ENCODE measurements at places on chromosomes 11 and 22. TPM values are rescaled to one million over a fixed set of nuclear protein-coding genes. Genes with fewer than 3 reads are reported as not detected.

- H3K27ac ChIP-seq, result peak overlapping the region; percentile 69
- H3K4me1 ChIP-seq, result peaks cover 54% of the 10 kb centered on the region
- peaks cover 38% of the 10 kb centered on the region for H3K36me3 ChIP-seq
- no peak overlapping the region for H3K4me3 ChIP-seq
- no peak for DNase-seq
- H3K27me3 ChIP-seq, result no peaks in the 10 kb centered on the region
These were observed 8.4 kb downstream of the XBP1 start for GRCh38 chr22:28791841-28792490.

DNA sequence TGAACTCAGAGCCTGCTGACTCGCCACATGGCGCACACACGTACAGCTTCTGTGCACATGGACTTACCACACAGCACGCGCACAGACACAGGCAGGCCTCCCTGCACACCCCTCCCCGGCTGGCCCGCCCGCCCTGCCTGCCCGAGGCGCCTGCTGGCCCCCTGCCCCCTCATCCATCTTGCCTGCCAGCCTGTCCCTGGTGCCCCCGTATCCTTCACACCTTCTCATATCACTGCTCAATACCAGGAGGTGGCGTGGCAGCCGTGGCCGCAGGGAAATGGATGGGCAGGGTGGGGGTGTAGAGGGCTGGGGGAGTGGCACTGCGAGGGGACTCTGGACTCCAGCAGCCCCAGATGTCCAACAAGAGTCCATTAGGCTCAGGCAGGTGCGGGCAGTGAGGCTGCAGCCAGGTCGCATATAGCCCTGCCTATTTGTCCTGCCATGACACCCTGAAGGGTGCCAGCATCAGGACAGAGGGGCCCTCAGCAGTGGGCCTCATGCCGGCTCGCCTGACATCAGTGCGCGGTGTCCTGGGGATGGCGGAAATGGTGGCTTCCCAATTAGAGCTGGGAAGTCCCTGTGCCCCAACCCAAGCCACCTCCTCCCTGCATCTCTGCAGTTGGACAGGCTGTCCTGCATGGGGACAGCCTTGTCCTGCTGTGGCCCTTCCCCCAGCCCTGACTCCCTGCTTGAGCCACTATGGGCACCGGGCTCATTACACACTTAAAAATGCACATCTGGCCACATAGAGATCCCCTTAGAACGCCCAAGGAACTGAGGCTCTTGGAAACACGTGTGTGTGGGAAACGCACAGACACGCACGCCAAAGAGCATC is 2.0 kb upstream of the TBX10 start:
- no peak for DNase-seq
- H3K4me1 ChIP-seq, result peaks cover 13% of the 10 kb centered on the region
- H3K4me3 ChIP-seq, result no peak overlapping the region
- H3K36me3 ChIP-seq, result no peaks in the 10 kb centered on the region

DNA sequence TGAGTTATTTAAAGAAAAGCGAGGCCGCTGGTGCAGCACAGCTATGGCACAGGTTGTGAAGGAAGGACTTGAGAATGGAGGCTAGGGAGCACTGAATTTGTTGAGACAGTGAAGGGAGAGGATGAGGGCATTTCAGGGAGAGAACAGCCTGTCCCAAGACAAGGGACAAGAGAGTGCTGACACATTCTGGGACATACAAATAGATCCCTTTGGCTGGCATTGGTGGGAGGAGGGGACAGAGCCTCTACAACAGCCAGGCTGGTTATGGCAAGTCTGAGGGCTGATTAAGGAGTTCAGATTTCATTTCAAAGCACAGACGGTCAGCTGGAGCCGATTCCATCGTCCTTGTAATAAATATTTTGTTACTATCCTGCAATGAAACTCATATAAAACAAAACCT is 1.7 kb upstream of the SLC29A2 start:
- peak overlapping the region; percentile 6 for H3K4me3 ChIP-seq
- H3K4me1 ChIP-seq, result peaks cover 21% of the 10 kb centered on the region
- H3K27ac ChIP-seq, result no peak overlapping the region
- no peaks in the 10 kb centered on the region for H3K27me3 ChIP-seq
- no peak for DNase-seq
- peaks cover 9% of the 10 kb centered on the region for H3K36me3 ChIP-seq

DNA sequence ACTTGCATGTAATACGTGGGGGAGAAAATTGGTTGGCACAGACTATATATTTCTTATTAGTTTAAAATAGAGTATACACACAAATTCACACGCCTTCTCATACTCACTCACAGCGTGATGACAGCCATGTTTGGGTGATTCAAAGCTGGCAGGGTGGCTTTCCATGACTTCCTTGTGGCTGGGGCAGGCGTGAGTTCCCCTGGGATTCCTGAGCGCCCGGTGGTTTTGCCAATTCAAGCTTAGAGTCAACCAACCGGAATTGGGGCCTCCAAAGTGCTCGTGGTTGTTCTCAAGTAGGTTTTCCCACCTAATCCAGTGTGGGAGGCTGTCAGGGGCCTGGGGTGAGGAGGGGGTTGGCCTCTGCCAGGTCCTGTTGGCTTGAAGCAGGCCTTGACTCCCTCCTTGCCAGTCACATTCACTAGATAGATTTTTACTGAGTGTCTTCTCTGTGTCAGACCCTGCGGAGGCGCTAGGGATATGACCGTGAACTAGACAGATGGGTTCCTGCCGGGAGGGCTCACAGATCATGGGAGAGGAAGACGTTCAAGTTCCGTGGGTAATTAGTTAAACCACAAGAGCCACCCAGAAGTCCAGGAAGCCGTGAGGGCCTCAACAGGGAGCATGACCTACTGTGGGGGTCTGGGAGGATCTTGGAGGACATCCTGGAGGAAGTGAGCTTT is 11.5 kb downstream of the PKNOX2 start:
- H3K27ac ChIP-seq, result no peak overlapping the region
- no peaks in the 10 kb centered on the region for H3K36me3 ChIP-seq
- DNase-seq, result no peak
- H3K4me1 ChIP-seq, result no peaks in the 10 kb centered on the region
- H3K27me3 ChIP-seq, result peaks cover 40% of the 10 kb centered on the region

GRCh38 chr11:70471254-70471653 is 72.9 kb downstream of the CTTN start:
- no peak overlapping the region for H3K4me3 ChIP-seq
- peak; percentile 33 for DNase-seq
- no peaks in the 10 kb centered on the region for H3K4me1 ChIP-seq
- H3K27ac ChIP-seq, result no peak overlapping the region

DNA sequence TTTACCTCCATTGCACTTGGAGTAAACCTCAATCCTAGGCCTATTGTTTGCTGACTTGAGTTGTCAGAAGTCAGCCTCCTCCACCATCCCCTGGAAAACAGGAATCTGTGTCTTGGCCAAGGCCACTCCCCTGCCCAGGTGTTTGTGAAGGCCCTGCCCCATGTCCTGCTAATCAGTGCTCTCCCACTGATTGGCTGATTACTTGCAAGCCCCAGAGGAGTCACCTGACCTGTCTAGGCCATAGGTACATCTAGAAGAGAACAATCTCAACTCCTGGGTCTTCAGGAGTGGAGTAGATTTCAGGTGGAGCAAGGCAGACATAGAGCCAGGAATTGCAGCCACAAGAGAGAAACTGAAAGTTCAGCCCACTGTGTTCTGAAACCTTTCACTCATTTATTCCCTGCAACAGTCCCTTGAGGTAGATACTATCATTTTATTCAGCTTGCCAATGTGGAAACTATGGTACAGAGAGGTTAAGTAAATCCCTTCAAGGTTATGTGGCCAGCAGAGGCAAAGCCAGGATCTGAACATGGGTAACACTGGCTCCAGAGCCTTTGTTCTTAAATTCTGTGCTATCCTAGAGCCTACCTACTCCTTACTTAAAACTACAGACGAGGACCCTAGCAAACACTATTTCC is 10.4 kb downstream of the OAF start:
- H3K27ac ChIP-seq, result no peak overlapping the region
- no peak overlapping the region for H3K4me3 ChIP-seq
- no peak for DNase-seq
- H3K27me3 ChIP-seq, result no peaks in the 10 kb centered on the region
- no peaks in the 10 kb centered on the region for H3K36me3 ChIP-seq
- H3K4me1 ChIP-seq, result peaks cover 9% of the 10 kb centered on the region

- DNase-seq, result no peak
- no peak overlapping the region for H3K4me3 ChIP-seq
- H3K27me3 ChIP-seq, result no peaks in the 10 kb centered on the region
- no peak overlapping the region for H3K27ac ChIP-seq
These were observed 377.0 kb upstream of the LRRC4C start for GRCh38 chr11:41836431-41836830.

DNA sequence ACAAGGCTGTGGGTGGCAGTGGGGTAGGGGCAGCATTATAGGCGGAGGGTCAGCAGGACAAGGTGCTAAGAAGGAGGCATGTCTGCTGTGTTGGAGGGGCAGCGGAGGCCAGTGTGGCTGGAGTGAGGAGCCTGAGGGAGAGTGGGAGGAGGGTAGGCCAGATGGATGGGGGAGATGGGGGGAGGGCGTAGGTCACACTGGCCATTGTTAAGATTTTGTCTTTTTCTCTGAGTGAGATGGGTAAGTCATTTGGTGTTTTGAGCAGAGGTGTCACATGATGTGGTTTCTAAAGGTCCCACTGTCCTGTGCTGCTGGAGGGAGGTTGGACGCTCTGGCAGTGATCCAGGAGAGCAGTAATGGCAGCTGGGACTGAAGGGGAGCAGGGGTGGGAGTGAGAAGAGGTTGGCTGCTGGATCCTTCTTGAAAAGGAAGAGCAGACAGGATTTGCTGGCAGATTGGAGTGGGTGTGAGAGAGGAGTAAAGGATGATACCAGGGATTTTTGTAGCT is 9.8 kb downstream of the PPP6R3 start:
- H3K4me1 ChIP-seq, result peaks cover 83% of the 10 kb centered on the region
- peaks cover 49% of the 10 kb centered on the region for H3K36me3 ChIP-seq
- no peak overlapping the region for H3K4me3 ChIP-seq
- H3K27me3 ChIP-seq, result no peaks in the 10 kb centered on the region
- H3K27ac ChIP-seq, result peak overlapping the region; percentile 58
- peak; percentile 12 for DNase-seq

DNA sequence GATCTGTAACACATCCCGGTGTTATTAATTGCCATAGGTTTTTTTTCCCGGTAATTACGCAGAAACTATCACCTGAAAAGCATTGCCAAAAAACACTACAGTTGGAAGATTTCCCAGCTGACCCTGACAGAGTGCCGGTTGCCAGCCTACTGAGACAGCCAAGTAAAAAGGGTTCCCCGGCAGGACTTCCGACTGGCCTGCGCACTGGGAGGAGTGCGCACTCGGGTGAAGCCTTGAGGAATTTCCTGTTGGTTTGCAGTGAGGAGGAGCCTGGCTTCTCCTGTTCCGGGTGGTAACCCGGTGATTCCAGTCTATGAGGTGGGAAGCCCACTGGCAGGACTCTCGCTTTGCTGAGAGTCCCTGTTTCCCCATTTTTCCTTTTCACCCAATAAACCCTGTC is 52.1 kb downstream of the CNTF start:
- H3K4me1 ChIP-seq, result no peaks in the 10 kb centered on the region
- H3K27me3 ChIP-seq, result peaks cover 2% of the 10 kb centered on the region
- no peak overlapping the region for H3K27ac ChIP-seq
- H3K36me3 ChIP-seq, result no peaks in the 10 kb centered on the region
- no peak overlapping the region for H3K4me3 ChIP-seq

DNA sequence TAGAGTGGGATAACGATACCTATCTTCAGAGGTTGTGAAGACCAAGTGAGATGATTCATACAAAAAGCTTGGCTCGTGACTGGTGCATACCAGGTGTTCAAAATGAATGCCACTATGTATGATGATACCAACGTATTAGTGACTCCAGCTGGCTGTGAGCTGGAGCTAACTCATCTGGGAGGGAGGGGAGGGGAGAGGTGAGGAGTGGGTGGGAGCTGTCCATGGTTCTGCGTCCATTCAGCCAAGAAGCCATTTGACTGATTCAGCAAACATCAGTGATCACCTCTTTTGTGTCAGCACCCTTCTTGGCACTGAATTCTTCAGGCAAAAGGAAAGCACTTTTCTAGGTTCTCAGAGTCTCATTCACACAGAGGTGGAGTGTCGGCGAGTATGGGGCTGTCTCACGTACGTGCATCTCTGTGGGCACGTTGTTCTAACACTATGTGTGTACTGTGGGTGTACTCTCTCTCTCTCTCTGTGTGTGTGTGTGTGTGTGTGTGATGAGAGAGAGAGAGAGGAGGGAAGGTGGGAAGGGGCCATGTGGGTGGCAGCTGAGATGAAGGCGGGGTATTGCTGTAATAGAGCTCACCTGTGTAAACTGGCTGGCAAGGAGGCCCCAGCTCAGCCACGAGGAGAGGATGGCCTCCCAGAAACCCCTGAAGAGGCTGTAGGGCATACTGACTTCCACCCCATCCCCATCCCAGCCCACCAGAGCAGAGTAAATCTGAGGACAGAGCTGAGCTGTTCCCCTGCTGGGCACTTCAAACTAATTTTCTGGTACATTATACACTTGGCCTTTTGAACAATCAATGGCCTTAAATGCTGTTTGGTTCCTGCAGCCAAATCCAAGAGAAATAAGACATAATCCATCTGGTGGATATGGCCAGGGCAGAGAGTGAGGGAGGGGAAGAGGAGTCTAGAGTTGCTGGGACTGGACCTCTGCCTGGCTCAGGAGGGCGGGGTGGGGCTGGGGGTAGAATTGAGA is 96.1 kb upstream of the THY1 start:
- no peak overlapping the region for H3K4me3 ChIP-seq
- no peaks in the 10 kb centered on the region for H3K36me3 ChIP-seq
- H3K27me3 ChIP-seq, result peaks cover 2% of the 10 kb centered on the region
- DNase-seq, result peak; percentile 46

The MMP8 gene
- not detected for total RNA-seq

The MFNG gene
- 155 TPM for total RNA-seq

The MSANTD2 gene
- 7.3 TPM for total RNA-seq

The PRR5 gene
- 27.3 TPM for total RNA-seq

The ARHGAP8 gene
- total RNA-seq, result 3.2 TPM

The SLC6A5 gene
- not detected for total RNA-seq
